Right atrium auricular region (tissue), 2 donors: ENCODE measurements at places on chromosomes 16 and 17. TPM values are rescaled to one million over a fixed set of nuclear protein-coding genes. Genes with fewer than 3 reads are reported as not detected.

Gene TM4SF5
- not detected for total RNA-seq

Gene ANKRD40CL
- not detected for total RNA-seq

Gene NTN3
- 0.51 TPM for total RNA-seq

Gene FOXC2
- total RNA-seq: 2.6 TPM

Gene CCL13
- 0.90 TPM for total RNA-seq

Gene SLC16A6
- total RNA-seq: 0.22 TPM

DNA sequence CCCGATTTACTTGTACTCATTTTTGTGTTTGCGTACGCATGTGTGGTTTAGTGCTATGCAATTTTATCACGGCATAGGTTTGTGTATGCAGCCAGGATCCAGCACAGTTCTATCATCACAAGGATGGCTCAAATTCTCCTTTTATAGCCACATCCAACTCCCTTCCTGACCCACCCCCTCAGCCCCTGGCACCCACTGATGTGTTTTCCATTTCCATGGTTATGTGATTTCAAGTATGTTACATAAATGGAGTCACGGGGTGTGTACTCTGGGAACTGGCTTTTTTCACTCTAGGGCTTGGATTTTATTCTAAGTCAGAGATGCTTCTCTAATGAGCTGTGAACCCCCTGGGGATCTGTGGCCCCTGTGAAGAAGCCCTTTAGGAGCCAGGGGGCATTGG is 16.8 kb downstream of the IL4R start:
- peak; percentile 94 for DNase-seq

- DNase-seq: no peak
These were observed 5.8 kb upstream of the CDK3 start for GRCh38 chr17:75994802-75995370.

GRCh38 chr16:29653471-29653870 is 9.6 kb upstream of the SPN start:
- no peak for DNase-seq

GRCh38 chr16:70341600-70341999 is 5.1 kb upstream of the DDX19A start:
- DNase-seq: no peak

DNA sequence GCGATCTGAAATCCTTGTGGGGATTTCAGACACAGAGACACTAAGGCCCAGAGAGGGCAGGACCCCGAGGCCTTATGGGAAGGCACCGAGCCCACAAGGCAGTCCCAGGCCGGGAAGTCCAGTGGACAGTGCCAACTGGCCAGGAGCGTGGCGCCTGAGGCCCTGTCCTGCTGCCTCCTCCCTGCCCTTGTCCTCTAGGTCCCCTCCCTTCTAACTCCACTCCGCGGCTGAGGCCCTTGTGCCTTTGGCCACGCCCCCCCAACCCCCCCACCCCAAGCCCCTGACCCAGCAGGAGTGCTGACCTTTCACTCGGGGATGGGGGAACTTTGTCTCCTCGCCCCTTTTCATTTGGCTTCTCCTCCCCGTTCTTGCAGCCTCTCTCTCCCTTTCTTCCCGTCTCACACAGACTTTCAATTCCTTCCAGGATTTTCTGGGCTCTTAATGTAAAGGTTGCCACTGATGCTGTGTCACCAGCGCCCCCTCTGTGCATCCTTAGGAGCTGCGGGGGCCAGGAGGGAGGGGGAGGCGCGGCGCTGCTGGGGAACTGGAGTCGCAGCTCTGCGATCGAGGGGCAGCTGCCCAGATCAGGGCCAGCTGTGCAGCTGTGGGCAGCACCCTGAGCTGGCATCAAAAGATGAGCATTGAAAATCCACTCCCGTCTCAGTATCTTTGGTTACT is 29.1 kb downstream of the CRHR1 start:
- DNase-seq: no peak

DNA sequence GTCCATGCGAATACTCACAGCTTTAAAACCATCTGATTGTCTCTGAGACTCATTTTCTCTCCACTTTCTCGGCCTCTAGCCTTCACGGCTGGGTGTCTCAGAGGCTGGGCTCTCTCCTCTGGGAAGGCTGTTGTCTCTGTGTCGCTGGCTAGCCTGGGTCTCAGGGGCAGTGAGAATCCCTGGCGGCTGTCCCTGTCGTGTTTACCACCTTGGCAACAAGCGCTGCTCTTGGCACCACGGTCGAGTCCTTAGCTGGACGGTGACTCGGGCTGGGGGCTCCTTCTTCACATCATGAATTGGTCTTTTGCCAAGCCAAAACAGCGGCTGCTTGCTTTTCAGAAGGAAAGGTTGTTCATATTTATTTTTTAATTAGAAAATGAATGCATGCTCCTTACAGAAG is 81.1 kb downstream of the MSI2 start:
- no peak for DNase-seq

DNA sequence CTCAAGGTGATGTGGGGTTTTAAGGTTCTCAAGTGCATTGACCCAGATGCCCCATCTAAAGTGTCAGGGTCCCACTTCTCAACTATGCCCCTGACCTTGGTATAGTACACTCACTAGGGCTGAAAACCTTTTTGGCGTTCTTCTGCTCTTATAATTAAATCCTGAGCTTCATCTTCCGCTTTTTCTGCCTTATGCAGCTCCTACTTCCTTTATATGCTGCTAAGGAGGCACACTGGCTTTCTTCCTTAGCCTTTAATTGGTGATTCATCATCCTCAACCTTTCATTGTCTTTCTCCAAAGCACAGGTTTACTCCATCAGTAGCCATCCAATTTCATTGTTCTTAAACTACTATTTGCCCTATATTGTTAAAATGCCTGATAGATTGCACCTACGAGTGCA is 5.3 kb upstream of the NF1 start:
- no peak for DNase-seq

DNA sequence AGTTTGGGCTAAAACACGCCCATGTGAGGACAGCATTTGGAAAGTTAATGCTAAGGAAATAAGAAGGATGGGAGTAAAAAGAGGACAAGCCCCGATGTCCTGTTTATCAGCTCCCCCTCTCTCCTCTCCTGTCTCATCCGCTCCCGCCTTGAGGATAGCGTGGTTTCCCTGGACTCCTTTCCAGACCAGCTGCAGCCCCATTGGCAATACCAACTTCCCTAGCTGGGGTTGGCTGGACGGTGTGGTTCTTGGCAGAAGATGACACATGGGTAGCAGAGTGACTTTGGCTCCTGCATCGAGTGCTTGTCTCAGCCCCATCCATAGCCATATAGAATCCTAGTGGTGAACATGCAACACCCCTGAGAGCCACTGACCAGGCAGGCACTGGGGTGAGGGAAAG is 185.9 kb downstream of the CCDC182 start:
- DNase-seq: no peak

DNA sequence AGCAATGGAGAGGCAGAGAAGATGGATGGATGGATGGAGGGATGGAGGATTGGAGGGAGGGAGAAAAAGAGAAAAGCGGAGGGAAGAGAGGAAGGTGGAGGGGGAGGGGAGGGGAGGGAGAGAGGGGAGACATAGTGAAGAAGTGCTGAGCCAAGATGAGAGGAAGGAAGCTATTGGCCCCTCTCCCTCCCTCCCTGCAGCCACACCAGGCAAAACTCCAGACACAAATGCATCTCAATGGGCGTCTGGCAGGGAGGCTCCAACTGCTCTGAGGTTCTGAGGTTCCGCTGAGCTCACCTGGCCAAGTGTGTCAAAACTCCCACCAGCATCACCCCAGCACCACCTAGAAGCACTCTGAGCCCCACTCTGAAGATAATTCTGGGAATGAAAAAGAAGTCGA is 26.9 kb upstream of the PHB1 start:
- DNase-seq: no peak

GRCh38 chr17:9615486-9615885 is 29.8 kb upstream of the USP43 start:
- no peak for DNase-seq

DNA sequence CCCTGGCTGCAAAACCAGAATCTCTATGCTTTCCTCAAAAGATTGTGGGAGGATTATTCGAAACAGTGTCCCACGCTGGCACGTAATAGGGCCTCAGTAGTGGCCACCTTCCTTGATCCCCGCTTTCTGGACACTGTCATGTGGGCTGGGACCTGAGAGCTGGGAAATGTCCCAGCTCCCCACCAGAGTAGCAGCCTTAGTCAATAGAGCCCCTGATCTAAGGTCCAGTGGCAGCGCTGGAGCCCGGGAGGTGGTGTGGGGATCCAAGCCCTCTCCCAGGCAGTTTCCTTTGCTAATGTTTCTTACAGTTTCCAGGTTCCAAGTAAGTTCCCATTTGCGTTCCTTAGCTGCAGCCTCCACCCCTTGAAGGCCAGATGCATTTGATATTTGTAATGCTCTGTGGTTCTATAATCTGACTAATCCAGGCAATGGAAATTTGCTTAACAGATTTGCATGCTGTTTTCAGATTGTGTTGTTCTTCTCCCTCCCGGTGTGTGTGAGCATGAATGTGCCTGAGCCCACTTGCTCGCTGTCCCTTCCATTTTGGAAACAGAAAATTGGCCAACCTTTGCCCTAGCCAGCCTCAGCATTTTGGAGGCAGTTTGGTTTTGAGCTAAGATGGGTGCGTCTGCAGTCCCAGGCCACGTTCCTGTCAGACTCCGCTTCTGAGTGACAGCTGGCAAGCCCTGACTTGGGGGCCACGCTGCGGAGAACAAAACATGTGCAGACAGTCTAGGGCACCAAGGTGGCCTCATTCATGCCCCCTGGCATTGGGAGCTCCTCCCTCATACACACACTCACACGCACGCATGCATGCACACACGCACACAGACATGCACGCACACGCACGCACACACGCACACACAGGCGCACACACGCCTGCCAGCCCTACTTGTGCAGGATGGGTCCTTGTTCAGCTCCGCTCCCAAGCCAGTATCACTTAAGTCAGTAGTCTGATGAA is 69.4 kb downstream of the CCDC182 start:
- peak; percentile 49 for DNase-seq
